ENCODE measurements at places on chromosomes 5 and 9.

DNA sequence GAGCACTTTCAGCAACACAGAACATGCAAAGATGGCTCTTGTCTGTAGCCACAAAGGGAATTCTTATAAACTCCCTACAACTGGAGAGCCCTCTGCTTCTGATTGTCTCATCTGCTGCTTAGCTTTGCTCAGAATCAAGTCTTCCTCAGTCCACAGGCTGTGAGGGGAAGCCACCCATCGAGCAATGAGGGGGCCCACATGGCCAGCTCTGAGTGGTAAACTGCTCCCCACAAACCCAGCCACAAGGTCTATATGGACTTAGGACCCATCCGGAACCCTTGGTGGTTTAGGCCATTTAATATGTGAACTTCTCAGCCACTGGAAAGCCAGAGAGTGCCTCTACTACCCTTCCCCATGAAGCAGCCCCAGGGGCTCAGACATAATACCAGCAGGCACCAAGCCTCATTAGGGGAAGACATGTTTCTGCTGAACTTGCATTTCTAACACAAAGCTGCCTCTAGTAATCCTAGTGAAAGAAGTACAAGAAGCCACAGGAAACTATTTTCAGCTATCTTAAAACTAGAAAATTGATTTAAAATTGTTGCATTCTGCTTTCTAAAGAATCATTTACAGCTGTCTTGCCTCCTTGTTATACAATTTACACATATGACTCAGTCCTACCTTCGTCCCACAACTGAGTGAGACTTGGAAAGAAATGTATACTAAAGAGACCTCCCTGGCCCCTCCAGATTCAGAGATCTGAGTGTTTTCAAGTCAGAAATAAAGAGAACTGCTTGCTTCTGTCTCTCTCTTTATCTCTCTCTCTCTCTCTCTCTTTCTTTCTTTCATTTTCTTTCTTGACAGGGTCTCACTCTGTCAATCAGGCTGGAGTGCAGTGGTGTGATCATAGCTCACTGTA, 90.2 kb downstream of the ESM1 start:
- DNase-seq = no peak

DNA sequence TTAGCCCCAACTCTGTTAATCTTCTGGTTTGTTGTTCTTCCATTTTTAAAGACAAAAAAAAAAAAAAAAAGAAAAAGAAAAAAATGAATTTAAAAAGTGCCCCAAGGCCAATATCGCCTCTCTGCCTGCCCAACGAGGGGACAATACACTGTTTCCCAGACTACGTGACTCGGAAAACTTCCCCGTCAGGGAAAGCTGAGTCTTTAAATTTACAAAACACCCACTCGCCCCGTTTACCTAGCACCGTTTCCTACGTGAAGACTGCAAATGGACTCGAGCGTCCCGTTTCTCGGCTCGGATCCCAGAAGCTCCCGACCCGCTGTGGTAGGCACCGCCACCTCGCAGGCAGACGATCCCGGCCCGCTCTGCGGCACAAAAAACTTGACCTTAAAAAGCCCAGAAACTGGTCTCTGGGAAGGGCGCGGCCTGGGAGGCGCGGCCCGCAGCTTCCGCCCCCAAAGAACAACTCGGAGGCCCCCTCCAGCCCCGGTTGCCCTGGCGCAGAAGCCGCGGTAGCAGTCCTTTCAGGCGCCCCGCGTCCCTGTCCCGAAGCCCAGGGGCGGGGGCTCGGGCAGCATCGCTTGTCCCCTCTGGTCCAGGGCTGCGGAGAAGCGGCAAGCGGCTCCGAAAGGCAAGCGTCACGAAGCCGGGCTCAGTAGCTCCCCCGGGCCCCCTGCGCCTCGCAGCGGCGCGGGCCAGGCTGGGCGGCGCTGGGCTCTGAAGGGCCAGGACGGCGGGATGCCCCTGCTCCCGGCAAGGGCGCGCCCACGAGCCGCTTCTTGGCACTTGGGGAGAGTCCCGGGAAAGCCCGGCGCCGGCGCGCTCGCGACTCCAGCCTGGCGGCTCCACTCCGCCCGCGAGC, at the start of gene GCNT4:
Gene GCNT4, minus strand, starts transcription at position 367 of the 862 bp plus-strand sequence. CDS start 22,521 bp downstream, outside the sequence.
- no peak for DNase-seq

DNA sequence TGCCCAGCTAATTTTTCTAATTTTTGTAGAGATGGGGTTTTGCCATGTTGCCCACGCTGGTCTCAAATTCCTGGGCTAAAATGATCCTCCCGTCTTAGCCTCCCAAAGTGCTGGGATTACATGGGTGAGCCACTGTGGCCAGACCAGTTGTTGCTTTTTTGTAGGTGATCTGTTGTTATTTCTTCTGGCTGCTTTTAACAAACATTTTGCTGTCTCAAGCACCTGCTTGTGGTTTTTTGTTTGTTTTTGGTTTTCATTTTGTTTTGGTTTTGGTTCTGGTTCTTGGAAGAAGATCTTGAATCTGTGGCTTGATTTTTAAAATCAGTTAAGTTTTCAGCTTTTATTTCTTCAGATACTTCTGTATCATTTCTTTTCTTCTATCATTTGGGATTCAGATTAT, 21.1 kb downstream of the ERCC6L2 start:
- DNase-seq = no peak

DNA sequence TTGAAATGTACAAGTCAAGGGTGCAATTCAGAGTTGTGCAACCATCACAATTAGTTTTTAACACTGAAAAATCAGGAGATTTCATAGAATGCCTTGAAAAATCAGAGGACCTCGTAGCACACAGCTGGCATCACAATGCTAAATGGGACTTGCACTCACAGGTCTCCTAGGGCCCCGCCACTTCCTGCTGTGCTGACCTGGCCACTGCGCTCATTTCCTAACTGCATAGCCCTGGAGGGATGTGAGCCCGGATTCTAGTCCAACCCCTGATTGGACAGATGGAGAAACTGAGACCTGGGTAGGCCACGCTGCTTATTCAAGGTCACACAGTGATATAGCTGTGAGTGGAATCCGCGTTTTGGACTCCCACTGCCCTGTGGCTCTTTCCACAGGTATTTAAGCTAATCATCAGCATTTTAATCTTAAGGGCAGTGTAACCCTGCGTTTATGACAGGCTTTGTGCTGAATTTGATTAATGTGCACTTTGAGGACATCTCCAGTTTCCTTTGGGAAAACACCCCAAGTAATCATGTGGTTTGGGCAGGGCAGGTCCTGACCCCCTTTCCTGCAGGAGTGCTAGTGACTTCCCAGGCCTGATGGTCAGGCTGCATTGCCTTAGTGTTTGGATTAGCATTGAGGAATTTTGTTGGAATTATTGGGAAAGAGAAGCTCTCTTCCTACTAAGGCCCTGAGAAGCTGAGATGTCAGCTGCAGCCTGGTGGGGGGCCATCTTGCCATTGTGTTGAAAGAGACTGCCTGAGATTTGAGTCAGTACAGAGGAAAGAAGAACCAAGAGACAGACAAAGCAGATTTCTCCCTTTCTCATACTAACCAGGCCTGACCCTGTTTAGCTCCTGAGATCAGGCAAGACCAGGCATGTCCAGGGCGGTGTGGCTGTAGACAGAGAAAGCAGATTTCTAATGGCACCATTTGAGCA, 36.2 kb downstream of the STC2 start:
- no peak for DNase-seq

GRCh38 chr5:76737846-76738245, 21.9 kb downstream of the F2R start:
- DNase-seq = no peak

- DNase-seq = no peak
These were observed 404.6 kb upstream of the ARRDC3 start for GRCh38 chr5:91787718-91788117.

DNA sequence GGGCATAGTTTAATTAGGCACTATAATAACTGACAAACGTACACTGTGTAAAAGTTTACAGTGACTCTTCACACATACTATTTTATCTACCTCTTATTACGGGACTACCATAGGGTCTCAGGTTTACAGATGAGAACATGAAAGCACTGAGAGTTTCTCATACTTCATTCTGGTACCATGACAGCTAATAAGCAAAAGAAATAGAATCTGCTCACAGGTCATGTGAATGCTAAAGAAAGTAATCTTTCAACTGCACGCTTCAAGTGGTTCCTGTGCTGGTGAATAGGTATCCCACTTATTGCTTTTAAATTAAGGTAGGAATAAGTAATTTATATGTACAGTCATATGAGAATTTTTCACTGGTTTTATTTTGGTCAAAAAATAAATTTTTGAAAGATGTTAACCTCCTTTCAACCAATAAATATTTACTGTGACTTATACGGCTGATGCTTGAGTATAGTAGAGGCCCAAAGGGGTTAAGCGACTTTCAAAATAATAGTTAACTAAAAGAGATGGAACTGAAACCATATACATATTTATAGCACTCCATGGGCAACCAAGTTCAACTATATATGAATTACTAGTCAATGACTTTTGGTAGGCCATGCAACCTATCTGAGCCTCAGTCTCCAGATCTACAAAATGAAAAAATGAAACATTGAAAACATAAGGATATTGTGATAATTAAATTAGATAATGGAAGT, 8.1 kb downstream of the CDKN2A start:
- DNase-seq = no peak

DNA sequence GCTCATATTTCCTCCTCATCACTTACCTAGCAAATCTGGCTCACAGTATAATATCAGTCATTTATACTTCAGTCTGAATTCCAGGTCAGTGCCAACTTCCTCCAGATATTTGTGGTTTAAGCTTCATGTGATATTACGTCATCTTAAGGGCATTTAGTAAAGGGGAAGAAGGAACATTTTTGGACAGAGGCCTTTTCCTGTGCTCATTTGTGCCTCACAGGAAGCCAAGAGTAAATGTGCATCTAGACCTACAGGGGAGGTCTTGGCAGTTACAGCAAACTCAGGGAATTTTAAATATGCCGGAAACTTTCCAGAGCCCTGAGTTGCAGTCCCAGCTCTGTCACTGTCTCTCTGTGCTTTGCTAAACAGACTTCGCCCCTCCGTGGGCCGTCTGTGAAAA, 12.3 kb upstream of the KCNIP1 start:
- no peak for DNase-seq

DNA sequence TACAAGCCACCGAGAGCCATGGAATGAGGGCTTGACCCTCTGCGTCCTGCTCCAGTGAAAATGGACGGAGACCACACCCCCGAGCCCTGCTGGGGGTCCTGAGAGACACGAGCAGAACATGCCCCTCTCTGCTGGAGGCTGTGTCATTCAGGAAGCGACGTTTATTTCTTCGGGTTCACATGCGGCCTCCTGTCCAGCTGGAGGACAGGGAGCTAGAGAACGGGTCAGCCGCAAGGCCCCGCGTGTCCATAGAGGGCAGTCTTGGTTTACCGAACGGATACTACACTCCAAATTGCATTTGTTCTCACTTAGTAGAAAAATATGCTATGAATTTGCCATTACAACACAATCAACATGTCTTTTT, 36.1 kb downstream of the MRPL36 start:
- no peak for DNase-seq

- DNase-seq = no peak
These were observed 55.8 kb downstream of the SLC22A5 start for GRCh38 chr5:132425009-132425937.

DNA sequence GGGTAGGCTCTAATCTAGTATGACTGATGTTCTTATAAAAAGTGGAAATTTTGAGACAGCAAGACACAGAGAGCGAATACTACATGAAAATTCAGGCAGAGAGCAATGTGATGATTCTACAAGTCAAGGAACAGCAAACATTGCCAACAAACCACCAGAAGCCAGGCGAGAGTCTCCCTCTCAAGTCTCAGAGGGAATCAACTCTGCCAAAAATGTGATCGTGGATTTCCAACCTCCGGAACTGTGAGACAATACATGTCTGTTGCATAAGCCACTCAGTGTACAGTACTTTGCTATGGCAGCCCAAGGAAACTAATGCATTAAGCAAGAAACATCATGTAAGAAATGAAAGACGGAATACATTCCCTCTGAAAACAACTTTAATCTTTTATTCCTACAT, 52.1 kb upstream of the CCNG1 start:
- no peak for DNase-seq

GRCh38 chr5:172806897-172807672, 27.0 kb upstream of the ERGIC1 start:
- no peak for DNase-seq

GRCh38 chr9:86809759-86810367, 137.4 kb downstream of the GAS1 start:
- no peak for DNase-seq

All from NCI-H1417 treated with DMSO at 0.1 percent for 48 hours (cell line).